Vein endothelial cell (primary cell): ENCODE measurements at places on chromosomes 6 and 20. TPM values are rescaled to one million over a fixed set of nuclear protein-coding genes. Genes with fewer than 3 reads are reported as not detected.

The HNF4A gene
- total RNA-seq = not detected in 2 replicates

The UBE2V1 gene
- total RNA-seq = 111 and 122 TPM in 2 replicates

The EPB41L1 gene
- 12.5 and 24.5 TPM in 2 replicates for total RNA-seq

The MOG gene
- not detected in 2 replicates for total RNA-seq

The PNPLA1 gene
- not detected in 2 replicates for total RNA-seq

The SNAP25 gene
- total RNA-seq = not detected in 2 replicates

The CALHM6 gene
- total RNA-seq = 0.33 and 0.48 TPM in 2 replicates

The ID4 gene
- not detected in 2 replicates for total RNA-seq

The TCF15 gene
- total RNA-seq = 0.57 and 0.65 TPM in 2 replicates

The SUMO4 gene
- total RNA-seq = 0.65 and 2.4 TPM in 2 replicates

The MEI4 gene
- under 0.01 TPM in 2 replicates for total RNA-seq

The RAMACL gene
- total RNA-seq = 4.9 and 6.2 TPM in 2 replicates

The SGK2 gene
- total RNA-seq = 0.67 TPM in 1 of 2 replicates, not detected in the other

The MRPL14 gene
- total RNA-seq = 46.9 and 55.2 TPM in 2 replicates

The MCHR2 gene
- total RNA-seq = not detected in 2 replicates

The RAB23 gene
- total RNA-seq = 6.5 and 9.4 TPM in 2 replicates

The PDE7B gene
- total RNA-seq = 28.1 and 52.6 TPM in 2 replicates

The PAK5 gene
- total RNA-seq = not detected in 2 replicates
